ENCODE measurements at places on chromosomes 11 and 22.

DNA sequence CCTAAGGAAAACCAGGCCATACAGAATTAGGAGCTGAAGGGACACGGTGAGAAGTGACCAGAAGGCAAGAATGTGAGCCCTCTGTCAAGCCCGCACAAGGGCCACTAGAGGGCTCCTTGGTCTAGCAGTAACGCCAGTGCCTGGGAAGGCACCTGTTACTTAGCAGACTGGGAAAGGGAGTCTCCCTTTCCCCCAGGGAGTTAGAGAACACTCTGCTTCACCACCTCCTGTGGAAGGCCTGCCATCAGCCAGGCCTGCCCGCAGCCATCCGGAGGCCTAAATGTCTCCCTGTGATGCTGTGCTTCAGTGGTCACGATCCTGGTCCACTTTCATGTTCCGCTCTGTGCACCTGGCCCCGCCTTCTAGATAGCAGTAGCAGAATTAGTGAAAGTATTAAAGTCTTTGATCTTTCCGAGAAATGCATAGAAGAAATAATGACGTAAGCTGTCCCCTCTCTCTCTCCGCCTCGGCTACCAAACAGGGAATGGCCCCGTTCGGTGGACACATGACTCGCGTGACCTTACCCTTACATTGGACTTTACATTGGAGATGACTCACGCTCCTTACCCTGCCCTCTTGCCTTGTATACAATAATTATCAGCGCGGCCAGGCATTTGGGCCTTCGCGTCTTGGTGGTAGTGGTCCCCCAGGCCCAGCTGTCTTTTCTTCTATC, 10.7 kb upstream of the GSTP1 start:
- DNase-seq = no peak

DNA sequence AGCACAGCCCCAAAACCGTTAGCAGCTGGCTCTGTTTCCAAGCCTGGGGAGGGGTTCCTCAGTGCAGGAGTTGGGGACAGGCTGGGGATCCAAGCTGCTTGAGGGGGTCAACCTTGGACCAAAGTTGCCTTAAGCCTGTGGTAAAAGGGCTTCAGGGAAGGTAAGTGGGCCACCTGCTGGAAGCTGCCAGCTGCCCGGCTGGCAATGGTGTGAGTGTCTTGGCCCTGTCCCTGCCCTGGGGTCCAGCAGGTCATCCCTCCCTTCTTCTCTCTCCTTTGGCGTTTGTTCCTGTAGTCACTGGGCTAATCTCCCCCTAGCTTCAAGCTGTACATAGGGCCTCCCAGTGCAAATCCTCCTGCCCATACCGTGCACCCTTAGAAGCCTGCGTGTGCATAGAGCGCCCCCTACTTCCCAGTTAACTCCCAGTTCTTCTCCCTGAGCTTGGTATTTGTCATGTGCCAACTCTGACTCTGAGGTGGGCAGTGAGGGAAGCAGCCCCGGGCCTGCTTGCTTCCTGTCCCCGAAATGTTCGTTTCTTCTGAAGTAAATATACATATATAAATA, 4.4 kb downstream of the TMEM258 start:
- no peak for DNase-seq

DNA sequence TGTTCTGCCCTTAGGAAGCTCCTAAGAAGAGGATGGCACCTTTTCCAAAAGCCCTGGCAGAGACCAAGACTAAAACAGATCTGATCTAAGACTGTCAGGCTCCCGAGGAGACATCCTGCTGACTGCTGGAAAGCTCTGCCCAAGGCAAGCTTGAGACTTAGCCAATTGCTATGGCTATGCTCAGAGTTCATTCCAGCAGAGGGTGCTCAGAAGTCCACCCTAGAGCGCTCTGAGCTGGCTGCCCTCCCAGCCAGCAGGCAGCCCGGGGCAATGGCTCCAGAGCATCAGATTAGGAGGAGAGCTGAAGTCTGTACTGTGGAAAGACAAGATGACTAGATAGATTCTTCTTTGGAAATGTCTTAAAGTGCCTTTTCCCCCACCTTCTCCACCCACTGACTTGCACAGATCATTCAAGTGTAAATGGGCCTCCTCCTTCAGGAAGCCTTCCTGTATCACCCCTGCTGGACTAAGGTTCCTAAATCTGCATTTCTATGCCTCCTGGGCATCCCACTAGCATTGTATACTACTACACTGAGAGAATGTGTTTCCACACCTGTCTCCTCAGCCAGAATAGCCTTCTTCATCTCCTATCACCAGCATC, 23.4 kb downstream of the LRRC55 start:
- no peak for DNase-seq

DNA sequence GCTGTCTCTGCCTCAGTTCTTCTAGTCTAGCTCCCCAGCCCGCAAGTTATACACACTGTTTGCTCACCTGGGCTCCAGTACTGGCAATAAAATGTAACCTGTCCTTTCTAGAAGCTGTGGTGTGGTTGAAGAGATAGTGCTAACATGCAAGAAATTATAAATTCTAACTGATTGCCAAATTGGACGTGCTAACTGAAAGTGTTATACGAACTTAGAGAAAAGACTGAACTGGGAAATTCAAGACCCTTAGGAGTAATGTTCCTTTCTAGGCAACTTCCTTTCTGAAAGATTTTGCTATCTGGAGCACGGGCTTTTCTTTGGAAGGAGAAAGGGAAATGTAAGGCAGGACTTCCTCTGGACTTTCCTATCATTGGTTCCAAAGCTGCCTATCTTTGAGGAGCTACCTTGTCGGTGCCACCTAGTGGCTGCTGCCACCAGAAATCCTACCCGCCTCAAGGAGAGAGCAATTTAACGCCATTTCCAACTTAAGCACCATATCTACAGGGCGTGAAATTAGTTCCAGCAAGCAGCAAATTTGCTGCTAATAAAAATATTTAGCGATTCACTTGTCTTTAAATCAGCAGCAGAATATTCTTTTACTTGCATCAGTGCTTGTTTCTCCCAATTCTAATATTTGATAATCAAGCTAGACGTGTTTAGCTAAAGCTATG, 12.7 kb upstream of the TMEM218 start:
- peak; percentile 36 for DNase-seq

DNA sequence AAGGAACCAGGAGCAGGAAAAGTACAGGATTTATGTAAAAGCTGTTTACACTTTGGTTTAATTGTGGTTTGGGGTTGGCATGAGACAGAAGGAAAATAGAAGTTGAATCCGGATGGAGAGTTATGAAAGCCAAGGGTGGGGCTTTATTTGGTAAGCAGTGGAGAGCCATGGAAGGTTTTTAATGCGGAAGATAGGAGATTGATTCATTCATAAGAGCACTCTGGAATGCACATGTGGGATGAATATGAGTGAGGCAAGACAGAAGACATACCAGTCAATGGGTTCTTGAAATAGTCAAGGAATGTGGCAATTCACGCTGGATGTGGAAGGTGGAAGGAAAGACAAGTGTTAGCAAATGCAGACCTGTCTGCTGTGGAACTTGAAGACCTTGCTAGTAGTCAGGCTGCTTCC, 9.3 kb upstream of the GLB1L3 start:
- DNase-seq = no peak

All from activated CD8-positive, alpha-beta memory T cell treated with anti-CD3 and anti-CD28 coated beads, Interleukin-2, amount 50 U/mL, for 4 hours (primary cell).